OCI-LY7 (cell line): ENCODE measurements at places on chromosomes 7 and 10. TPM values are rescaled to one million over a fixed set of nuclear protein-coding genes. Genes with fewer than 3 reads are reported as not detected.

- DNase-seq = no peak
Measured at GRCh38 chr7:96837593-96837992, 127.9 kb upstream of the SEM1 start.

DNA sequence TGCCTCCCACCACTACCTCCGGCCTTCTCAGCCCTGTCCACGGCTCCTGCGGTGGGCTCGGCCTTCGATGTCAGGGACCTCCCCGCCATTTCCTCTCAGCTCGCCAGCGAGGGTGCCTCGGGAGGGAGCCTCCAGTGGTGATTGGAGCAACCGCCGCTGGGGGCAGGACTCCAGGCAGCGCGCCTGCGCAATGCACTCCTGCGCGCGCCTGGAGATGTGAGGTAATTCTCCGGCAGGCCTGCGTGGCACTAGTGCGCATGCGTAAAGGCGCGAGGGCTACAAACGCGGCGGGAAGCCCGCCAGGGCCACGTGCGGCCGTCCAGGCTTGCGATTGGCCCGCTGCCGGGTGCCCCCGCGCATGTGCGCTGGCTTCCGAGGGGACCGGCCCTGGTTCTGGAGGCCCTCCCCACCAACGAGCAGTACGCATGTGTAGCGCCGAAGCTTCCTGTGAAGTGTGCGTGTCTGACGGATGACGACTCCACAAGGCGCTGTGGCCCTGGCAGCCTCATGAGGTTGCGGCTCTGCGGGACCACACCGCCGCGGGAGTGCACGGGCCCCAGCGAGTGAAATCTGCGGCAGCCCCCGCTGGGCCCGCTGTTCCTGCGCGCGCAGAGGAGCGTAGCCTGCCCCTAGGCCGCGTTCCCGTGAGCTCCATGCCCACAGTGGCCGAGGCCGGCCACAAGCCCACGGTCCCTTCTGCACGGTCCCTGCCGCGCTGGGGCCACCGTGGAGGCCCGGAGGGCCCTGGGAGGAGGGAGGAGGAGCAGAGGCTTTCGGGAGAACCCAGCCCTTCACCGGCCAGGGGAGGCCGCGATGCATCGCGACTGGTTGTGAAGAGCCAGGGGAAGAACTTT, at the start of gene SYCE1:
TSS of gene SYCE1 (minus strand) at position 143 of the 854 bp plus-strand sequence. CDS start at position 89, 54 bp downstream.
- DNase-seq = no peak

Gene CFAP46
- total RNA-seq = not detected in 2 replicates

- DNase-seq = no peak
Measured at GRCh38 chr7:116317907-116318306, 107.6 kb downstream of the TES start.

DNA sequence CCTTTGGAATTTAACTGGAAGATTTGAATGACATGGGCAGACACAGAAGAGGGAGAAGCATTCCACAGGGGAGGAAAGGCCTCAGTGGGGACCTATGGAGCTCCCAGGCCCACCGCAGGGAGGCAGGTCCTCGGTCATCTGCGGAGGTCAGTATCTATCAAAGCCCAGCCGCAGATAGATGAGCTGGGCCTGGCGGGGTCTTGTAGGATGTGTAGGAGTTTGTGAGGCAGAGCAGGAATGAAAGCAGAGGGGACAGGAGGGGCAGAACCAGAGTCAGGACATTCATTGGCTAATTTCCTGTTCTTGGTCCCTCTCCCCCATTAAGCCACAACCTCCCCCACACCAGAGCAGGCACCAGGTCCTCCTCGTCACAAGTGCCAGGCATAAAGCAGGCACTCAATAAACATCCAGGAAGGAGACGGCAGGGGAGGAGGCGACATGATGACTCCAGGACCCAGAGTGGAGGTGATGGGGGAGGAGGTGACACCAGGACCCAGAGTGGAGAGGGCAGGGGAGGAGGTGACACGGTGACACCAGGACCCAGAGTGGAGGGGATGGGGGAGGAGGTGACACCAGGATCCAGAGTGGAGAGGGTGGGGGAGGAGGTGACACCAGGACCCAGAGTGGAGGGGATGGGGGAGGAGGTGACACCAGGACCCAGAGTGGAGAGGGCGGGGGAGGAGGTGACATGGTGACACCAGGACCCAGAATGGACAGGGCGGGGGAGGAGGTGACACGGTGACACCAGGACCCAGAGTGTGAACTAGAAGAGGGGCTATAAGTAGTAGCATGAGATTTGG, 83.7 kb upstream of the PDGFA start:
- no peak for DNase-seq

Gene MLXIPL
- not detected in 2 replicates for total RNA-seq

DNA sequence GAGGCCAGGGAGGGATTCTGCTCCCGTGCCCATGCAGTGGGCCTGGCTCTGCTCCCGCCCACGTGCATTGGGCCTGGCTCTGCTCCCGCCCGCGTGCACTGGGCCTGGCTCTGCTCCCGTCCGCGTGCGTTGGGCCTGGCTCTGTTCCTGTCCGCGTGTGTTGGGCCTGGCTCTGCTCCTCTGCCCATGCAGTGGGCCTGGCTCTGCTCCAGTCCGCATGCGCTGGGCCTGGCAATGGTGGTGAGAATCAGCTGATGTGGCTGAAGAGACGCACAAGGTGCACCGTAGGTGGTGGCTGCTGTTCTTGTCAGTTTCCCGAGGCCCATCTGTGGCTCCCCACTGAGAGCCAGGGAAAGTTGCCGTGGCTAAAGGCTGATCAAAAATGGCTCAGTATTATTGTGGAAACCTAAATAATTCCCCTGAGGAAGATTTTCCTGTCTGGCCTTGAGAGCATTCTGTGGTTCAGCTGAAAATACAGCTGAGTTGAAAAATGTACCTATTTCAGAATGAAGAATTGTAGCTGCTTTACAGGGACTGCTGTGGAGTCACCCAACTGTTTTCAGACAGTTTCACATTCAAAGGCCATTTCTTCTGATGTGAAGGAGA, 572.4 kb downstream of the GLRX3 start:
- DNase-seq = no peak

GRCh38 chr10:32516567-32517495, 70.9 kb downstream of the CCDC7 start:
- no peak for DNase-seq

GRCh38 chr10:123746061-123746460, 79.9 kb downstream of the GPR26 start:
- DNase-seq = no peak

GRCh38 chr7:128014811-128015210, 16.4 kb downstream of the LRRC4 start:
- no peak for DNase-seq

DNA sequence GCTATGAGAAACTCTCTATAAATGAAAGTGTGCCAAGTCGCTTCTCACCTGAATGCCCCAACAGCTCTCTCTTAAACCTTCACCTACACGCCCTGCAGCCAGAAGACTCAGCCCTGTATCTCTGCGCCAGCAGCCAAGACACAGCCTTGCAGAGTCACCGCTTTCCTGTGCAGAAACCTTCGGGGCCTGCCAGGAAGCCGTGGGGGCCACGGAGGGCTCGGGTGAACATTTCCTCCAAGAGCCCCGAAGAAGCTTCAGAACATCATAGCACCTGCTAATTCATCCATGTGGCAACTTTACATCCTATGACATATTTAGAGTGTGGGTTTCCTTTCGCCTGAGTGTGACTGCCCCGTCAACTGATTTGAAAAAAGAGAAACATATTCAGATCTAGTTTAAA, 55.7 kb upstream of the PRSS58 start:
- peak; percentile 73 for DNase-seq

- no peak for DNase-seq
Measured at GRCh38 chr7:107938456-107939250, 47.7 kb downstream of the DLD start.

- peak; percentile 8 for DNase-seq
Measured at GRCh38 chr10:62850646-62851045, 34.5 kb upstream of the EGR2 start.

Gene GDF2
- total RNA-seq = not detected in 2 replicates

- DNase-seq = no peak
Measured at GRCh38 chr10:122379537-122379936, 5.0 kb downstream of the PLEKHA1 start.
